ENCODE measurements at places on chromosomes 3 and 15.
A peak's percentile ranks its signal among the peaks of the same experiment; 100 is the strongest.

GRCh38 chr3:172882563-172882962 is 132.0 kb downstream of the ECT2 start:
- no peak for DNase-seq

DNA sequence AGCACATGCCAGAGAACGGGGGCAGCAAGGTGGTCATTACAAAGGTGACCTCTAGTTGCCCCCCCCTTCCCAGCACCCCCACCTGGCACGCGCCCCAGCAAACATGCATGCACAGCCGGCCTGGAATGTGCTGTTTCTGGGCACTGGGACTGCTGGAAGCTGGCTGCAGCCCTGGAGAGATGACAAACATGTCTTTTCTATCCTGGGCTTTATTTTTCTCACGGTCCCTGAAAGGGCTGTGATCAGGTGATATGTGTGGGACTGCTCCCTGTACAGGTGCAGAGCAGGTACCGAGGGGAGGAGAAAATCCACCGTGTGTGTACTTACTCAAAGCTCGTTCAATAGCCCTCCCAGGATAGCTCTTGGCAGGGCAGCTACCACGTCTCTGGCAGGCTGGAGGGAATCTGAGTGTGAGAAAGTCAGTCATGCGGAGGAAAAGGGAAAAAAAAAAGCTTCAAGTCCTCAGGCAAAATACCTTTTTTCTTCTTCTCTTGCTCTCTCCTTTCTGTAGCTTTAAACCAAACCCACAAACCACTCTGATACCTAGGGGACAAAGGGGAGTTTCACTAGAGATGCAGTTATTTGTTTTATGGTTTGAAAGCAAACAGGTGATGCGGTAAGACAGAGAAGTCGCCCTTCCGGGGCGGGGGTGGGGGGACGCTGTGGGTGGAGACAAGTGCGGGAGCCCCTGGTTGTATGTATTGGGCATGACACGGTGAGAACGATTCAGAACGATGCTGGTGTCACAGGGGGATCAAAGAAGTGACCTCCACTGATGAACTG is 5.0 kb upstream of the HES1 start:
- no peak for DNase-seq

- DNase-seq = no peak
These were observed 82.5 kb upstream of the NAALADL2 start for GRCh38 chr3:174776636-174777035.

DNA sequence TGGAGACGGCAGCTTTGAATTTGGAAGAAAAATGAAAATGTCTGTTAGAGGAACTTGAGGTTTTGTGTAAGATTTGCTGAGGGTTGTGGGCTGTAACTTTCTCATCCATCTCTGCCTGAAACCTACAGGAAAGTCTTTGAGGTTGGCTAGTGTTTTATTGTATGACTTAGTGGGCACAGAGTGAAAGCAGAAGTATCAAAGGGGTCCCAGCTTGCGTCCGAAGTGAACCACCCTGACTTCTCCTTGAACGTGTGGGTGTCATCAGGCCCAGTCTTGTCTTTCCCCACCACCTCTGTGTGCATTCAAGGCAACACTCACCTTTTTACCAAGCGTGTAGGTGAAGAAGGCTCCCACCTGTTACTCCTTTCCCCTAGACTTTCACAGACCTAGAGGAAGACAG is 682.1 kb upstream of the CFAP20DC start:
- DNase-seq = no peak

- no peak for DNase-seq
These were observed 20.8 kb upstream of the ALAS1 start for GRCh38 chr3:52176951-52177700.

DNA sequence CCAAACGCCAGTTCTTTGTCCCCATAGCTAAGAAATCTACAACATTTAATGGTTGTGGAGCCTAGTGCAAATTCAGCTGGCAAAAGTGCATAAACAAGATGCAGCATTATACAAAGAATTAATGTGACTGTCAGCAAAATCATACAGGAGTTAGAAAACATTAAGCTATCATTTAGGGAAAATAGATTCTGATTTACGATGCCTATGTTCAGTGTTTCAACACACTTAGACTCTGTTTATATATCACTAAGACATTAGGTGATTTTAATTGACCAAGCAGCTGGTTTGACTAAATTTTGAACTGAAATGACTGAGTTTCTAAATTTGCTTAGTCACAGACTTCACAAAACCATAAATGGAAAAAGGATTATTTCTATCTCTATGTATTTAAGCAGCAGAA is 1076.8 kb downstream of the TBL1XR1 start:
- DNase-seq = no peak

GRCh38 chr3:44509393-44509921 is 32.0 kb upstream of the ZNF445 start:
- no peak for DNase-seq

DNA sequence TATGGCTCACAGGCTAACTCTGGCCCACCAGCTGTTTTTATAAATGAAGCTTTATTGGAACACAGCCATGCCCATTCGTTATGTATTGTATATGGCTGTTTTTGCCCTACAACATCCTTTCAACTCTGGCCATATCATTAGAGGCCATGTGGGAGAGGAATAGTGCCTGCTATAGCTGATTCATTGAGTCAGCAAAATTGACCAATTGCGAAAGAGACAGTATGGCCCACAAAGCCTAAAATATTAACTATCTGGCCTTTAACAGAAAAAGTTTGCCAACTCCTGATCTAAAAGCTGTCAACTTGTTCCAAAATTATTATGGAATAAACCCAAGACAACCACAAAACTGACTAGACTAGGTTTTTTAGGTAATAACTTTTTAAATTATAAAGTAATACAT is 1.4 kb downstream of the NR1I2 start:
- DNase-seq = no peak

DNA sequence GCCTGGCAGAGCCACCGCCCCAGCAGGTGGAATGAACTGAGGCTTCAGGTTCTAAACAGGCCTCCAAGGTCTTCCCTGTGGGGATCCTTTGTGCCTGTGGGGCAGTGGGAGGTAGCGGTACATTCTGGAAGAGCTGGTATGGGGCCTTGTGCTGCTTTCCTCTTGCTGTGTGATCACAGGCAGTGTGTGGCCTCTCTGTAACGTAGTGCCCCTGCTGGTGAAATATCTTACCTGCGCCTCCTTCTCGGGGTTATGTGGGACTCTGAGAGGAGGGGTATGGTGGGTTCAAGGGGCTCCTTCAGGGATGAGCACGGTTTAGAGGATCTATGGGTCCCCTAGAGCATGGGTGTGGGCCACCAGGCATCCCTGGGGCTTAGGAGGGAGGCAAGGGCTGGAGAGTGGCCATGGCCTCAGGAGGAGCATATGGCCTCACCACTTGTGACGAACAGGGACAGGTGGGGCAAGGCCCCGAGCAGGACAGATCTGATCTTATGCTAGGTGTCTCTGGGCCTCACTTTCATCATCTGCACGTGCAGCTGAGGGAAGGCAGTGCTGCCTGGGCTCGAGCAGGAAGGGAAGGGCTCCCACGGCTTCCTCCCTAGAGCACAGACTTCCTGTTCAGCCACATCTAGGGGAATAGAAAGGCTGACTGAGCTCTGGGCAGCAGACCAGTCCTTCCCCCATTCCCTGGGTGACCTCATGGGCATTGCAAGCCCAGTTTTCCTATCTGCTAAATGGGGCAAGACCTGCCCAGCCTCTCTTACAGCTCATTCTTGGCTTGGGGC is 1.9 kb upstream of the ALS2CL start:
- peak; percentile 15 for DNase-seq

DNA sequence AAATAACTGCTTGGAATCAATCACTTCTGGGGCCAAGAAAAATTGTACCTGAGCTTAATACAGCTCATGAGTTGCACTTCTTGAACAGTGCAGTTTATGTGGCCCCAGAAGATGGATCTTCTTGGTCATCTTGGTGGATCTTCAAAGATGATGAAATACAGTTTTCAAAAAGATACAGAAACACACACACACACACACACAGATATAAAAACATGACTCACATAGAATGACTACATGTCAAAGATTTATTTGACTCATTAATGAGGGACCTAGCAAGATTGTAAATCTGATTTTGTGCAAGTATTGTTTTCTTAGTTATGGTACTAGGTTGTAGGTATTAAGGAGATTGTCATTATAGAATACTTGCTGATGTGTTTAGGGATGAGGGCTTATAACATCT is 32.6 kb downstream of the PDCD6IP start:
- no peak for DNase-seq

DNA sequence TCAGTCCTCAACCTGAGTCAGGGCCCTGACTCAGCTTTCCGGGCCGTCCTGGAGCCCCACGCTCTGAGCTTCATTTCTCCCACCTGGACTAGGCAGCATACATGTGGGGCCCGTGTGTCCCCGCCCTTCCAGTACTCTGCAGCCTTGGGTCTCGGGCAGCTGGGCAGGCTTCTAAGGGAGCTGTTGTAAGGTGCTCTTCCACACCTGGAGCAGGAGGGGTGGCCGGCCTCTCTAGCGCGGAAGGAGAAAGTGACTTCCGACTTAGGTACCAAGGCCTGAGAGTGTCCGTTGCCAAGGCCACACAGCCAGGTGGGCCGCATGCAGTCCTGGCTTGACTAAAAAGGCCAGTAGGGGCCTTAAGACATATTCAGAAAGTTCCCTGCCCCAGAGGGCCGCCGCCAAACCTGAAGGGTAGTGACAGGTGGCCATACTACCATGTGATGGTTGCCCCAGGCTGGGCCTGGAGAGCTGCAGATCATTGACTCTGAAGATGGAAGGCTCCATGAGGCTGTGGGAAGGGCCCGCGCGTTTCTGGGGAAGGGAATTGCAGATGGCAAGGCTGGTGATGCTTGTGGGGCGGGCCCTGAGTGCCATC is 9.4 kb upstream of the SEMA3B start:
- DNase-seq = no peak

DNA sequence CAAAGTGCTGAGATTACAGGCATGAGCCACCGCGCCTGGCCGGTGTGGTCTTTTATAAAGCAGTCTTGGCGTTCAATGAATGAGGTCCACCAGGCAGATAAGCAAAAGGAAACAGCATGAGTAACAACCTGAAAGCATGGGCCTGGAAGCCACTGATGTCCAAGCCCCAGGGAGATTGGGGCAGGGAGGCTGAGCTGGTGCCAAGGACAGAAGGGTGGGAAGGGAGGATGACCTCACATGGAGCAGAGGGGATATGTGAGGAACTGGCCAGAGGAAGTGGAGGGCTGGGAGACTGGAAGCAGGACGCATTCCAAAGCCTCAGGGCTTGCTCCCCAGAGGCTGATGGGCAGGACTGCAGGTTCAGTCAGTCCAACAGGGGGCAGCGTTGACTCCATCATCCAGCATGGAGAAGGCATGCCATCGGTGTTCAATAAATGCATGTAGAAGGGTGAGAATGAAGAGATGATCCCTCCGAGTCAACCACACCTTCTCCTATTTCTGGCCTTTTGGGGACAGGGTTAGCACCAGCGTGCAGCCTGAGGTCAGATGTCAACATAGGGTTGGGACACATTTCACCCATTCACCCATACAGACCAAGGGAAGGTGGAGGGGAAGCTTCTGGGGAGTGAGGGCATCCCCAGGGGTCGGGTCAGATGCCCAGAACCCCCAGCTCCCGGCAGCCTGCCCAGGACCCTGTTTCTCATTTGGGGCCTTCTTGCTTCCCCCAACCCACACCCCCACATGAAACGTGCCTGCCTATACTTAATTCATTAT is 14.8 kb downstream of the MYL3 start:
- no peak for DNase-seq

DNA sequence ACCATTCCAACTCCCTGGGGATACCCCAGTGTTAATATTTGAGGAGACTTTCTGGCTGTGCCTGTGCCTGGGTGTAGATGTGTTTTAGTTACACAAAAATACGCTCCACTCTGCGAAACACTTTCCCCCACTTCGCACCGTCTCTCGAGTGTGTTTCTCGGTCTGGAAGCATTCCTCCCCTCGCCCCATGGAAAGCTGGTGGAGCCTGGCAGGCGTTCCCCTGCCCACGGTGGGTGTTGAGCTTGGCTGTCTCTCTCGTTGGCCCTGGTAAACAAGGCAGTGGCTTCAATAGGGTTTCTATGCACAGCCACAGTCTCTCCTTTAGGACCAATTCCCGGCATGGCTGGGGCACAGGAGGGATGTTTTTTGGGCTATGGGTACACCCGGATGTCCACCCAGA is 19.3 kb downstream of the IQSEC1 start:
- no peak for DNase-seq

GRCh38 chr3:159502986-159503385 is 485.6 kb upstream of the IL12A start:
- no peak for DNase-seq

DNA sequence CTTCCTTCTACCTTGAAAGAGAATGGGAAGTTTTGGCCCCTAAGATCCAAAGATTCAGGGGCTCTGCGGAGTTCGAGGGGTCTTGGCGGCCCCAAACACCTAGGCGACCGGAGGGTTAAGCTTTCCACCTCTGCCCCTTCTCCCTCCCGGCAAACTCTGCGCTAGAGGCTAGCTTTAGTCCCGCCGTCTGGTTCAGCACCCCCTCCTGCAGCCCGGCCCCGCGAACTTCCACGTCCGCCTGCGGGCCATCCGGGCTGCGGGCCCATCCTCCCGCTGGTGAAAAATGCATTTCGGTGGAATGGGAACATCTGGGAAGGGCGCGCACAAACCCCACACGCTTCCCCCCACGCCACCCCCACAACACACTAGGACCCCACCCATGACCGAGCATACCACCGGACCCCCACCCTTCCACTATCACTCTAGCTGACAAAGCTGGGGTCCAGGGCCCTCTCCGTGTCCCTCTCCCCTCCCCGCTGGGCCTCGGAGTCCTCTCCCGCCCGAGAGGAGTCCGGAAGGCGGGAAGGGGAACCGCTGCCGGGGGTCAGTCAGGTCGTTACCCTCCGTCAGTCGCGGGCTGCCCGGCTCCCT is 1.0 kb downstream of the SHOX2 start:
- no peak for DNase-seq

- no peak for DNase-seq
These were observed 4.6 kb upstream of the EPB42 start for GRCh38 chr15:43225201-43225949.

GRCh38 chr15:29937956-29938355 is 115.7 kb upstream of the TJP1 start:
- no peak for DNase-seq

GRCh38 chr15:35023804-35024203 is 35.7 kb upstream of the ZNF770 start:
- no peak for DNase-seq

- DNase-seq = no peak
These were observed 219.2 kb upstream of the NAALADL2 start for GRCh38 chr3:174639970-174640369.

DNA sequence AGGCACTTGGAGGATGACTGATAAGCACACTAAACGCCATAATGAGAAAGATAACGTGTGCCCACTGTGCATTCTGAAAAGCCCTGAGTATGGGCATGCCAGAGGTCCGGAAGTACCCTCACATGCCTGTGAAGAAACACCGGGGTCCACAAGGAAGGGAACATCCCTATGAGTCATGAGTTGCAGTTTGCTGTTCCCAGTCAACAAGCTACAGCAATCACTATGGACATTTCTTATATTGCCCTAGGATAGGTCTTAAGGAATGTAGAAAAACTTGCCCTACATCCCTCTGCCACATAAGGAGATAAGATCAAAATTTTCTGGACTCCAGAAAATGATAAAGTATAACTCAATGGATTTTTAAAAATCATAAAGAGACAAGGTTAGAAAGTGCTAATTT is 9.9 kb downstream of the MB21D2 start:
- no peak for DNase-seq

Measured in T-helper 2 cell (primary cell).